ENCODE measurements at places on chromosomes 5 and 9.

DNA sequence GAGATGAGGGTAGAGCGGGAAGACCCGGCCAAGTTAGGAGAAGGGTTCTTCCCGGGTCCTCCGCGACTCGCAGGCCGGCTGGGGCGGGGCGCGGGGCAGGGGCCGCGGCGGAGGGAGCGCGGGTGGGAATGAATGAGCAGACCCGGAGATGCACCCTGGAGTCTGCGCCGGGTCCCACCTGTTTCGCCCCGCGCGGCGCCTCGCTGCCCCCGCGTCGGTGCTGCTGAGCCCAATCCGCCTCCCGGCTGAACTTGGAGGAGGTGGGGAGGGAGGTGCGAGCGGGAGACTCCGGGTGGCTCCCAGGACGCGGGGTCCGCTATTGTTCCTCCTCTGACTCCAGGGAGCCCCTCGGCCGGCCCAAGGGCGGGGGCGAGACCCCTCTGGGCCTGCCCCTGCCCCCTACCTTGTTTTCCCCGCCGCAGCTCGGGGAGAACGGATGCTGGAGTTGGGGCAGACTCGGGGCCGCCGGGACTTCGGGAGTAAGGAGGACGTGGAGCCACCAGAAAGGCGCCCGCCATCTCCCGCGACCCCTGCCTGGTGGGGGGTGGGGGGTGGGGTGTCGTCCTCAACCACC, 659 bp downstream of the RAI14 start:
- no peak for DNase-seq

GRCh38 chr9:129720181-129720864, 32.5 kb downstream of the PTGES start:
- DNase-seq = no peak

GRCh38 chr5:96668725-96669124, 6.5 kb downstream of the CAST start:
- DNase-seq = no peak

DNA sequence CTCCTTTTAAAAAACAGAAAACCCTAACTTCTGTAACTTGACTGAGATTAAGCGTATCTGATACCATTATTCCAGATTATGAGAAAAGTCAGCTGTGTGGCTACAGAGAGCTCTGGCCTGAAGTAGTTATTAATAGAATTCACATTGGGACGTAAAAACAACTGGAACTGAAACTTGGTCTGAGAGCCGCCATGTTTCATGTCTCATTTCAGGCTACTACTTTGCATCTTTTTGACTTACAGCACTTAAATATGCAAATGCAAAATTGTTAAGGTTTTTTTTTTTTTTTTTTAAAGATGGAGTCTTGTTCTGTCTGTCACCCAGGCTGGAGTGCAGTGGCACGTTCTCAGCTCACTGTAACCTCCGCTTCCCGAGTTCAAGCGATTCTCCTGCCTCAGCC, 25.2 kb downstream of the MAP3K1 start:
- no peak for DNase-seq

Data from esophagus muscularis mucosa (tissue), 4 donors.